ENCODE measurements at places on chromosomes 16 and 17.

- DNase-seq = no peak
Observed at GRCh38 chr16:65634291-65634690, 512.4 kb upstream of the CDH11 start.

DNA sequence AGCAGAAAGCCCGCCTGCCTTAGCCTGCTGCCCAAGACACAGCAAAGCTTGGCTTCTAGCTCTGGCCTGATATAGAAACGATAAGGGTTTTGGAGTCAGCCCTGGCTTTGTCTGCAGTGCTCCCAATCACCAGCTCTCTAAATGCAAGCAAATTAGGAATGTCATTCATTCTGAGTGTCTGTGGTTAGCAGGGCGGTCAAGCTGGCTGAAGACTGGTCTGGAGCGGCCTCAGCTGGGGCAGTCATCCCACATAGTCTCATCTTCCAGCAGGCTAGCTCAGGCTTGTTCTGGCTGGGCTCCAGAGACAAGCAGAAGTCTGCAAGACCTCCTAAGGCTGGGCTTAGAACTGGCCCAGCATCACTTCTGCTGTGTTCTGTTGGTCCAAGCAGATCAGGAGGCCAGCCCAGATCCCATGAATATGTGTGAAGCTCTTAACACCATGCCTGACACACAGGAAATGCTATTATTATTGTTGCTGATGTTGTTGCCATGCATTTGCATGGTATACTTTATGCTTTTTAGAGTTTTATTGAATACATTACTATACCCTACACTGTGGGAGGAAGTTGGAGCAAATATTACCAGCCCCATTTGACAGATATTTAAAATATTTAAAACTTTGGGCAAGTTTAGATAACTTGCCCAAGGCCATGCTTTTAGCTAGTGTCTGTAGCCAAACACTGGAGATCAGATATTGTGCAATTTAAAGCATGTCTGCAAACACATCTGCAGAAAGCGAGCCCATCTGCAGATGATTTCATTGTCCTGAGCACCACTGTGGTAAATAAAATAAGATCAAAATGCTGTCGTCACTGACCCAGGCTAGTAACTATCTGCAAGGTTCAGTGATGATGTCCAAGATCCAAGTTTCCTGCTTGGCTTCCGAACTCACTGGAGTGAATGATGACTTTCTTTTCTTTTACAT is 24.8 kb downstream of the TMC7 start:
- no peak for DNase-seq

GRCh38 chr16:27720731-27721530 is 171.0 kb downstream of the KATNIP start:
- DNase-seq = no peak

DNA sequence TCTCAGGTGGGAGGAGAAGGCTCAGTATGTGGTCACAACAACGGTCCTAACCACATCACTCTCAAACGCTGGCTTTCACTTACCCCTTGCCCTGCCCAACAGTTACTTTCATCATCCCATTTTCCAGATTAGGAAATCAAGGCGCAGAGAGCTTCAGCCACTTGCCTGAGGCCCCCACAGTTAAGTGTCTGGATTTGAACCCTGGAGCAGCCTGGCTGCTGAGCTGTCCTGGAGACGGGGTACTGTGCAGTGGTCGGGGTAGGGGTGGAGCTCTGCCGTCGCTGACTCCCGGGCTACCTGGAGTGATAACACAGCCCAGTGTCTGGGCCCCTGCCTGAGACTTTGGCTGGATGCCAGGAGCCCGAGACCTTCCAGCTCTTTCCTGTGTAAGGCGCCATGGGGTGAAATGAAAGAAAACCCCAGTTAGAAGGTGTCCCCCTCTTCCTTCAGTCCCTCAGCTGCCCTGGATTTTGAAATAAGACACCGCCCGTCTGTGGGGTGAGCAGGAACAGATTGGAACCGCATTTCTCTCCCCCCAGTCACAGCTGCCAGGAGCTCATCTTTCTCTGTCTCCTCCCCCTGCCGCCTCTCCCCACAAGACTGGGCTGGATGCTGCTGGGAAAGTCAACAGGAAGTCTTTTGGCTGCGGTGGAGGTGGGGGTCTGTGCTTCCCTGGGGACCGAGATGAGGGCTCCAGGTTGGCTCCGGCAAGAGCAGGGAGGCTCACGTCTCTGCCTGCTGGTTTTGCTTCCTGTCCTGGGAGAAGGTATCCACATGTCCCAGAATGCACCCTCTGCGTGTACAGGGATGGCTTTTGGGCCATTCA is 280.2 kb downstream of the SEC14L1 start:
- DNase-seq = peak; percentile 88

- no peak for DNase-seq
Observed at GRCh38 chr16:28192806-28193529, 18.8 kb downstream of the XPO6 start.

GRCh38 chr17:51427856-51428255 is 167.5 kb downstream of the UTP18 start:
- DNase-seq = no peak

- DNase-seq = no peak
Observed at GRCh38 chr17:58088624-58089023, 5.4 kb downstream of the DYNLL2 start.

DNA sequence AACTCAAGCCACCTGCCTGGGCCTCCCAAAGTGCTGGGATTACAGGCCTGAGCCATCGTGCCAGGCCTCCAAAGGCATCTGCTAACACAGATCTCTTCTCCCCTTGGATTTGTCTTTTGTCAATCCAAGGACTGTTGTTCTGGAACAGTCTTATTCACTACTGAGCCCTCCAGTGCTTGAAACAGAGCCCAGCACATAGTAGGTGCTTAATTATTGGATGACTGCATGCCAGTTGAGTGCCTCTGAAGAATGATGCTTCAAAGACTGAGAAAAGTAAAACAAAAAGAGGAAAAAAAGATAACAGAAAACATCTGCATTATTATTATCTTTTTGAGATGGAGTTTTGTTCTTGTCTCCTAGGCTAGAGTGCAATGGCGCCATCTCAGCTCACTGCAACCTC is 1.7 kb upstream of the CRISPLD2 start:
- DNase-seq = no peak

DNA sequence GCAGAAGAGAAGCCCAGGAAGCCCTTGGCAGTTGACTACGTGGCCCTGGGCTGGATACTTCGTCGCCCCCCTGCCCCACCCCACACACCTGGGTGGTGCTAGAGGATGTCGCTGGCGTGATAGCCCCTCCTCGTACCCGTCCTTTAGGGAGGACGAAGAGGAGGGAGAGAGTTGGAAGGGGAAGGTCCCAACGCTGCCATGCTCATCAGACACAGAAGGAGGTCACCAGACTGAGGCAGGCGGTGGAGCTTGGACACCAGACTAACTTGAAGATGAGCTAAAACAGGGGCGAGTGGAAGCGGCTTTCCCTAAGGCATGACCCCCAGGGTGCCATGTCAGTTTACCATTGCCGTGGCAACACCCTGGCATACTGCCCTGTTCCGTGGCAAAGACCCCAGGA is 11.0 kb downstream of the AIPL1 start:
- no peak for DNase-seq

DNA sequence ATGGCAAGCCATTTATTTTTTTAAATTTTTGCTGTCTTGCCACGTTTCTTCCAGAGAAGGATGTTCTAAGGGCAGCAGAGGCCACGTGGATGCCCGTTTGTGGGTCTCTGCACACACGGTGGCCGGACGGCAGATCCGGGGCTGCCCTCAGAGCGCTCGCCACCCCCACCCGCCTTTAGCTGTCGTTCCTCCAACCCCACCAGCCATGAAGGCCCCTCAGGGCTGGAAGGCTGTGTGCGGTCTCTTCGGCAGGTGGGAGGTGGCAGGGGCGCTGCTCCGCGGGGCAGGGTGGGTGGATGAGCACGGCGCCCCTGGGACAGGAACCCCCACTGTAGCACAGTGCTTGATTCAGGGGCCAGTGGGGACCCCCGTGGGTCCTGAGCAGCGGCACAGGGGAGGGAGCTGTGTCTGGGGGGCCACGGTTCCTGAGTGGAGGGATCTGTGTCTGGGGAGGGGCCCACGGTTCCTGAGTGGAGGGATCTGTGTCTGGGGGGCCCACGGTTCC is 49.7 kb downstream of the ZFPM1 start:
- no peak for DNase-seq

DNA sequence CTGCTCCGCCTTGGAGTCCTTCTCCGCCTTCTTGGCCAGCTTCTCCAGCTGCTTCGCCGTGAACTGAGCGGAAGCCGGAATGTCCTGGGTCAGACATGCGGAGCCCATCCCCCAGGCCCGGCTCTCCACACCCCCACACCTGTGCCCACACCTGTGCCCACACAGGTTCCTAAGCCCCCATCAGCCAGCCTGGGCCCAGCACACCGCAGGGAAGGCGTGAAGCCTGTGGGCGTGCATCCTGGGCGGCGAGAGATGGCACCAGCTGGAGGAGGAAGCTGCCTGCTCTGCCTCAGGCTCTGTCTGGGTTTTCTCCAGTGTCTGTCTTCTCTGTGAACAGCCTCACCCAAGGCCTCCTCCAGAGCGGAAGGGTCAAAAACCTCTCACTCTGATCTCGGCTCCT is 5.9 kb downstream of the CHMP1A start:
- DNase-seq = no peak

DNA sequence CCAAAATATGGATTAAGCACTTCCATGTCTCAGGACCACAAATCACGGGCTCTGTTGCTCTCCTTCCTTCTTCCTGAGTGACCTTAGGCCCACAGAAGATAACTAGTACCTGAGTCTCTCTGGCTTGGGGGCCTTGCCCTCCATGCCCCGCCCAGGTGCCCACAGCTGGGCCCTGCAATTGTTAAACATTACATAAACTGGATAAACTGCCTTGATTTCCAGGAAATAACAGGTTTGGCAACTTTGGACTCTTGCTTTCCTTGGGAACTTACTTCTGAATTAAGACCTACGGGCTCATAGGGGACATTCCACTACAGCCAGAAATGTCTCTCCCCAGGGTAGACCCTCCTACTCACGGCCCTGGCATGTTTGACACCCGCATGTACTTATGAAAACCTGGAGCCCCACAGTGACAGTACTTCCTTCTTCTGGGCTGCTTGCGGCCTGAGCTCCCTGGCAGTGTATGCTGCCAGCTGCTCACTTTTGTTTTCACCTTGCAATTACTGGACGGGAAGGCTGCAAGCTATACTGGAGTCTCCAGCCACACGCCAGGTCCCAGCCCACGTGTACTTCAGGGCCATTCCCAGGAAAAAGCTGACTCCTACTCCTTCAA is 2.3 kb upstream of the UBALD2 start:
- no peak for DNase-seq
